Body of pancreas (tissue), 4 donors: ENCODE measurements at places on chromosomes 12 and 14. TPM values are rescaled to one million over a fixed set of nuclear protein-coding genes. Genes with fewer than 3 reads are reported as not detected.

Gene KRT83
- total RNA-seq = not detected

Gene OGFOD2
- 8.6 TPM for total RNA-seq

Gene SLCO1C1
- 0.33 TPM for total RNA-seq

Gene EML5
- 3.3 TPM for total RNA-seq

Gene MIPOL1
- 27.0 TPM for total RNA-seq

Gene LHX5
- not detected for total RNA-seq

Gene NRXN3
- 2.3 TPM for total RNA-seq

Gene RNASE7
- not detected for total RNA-seq

Gene KIF5A
- 1.3 TPM for total RNA-seq

Gene FERMT2
- total RNA-seq = 29.3 TPM

Gene CPNE6
- not detected for total RNA-seq

Gene PPP1R1A
- total RNA-seq = 3.6 TPM

Gene PMCH
- not detected for total RNA-seq

Gene CKB
- total RNA-seq = 146 TPM

Gene ACSM4
- total RNA-seq = not detected

Gene WIF1
- total RNA-seq = 0.78 TPM

Gene SMOC1
- total RNA-seq = 14.0 TPM

Gene PRIM1
- total RNA-seq = 4.4 TPM
